ENCODE measurements at places on chromosomes 6 and 20.

DNA sequence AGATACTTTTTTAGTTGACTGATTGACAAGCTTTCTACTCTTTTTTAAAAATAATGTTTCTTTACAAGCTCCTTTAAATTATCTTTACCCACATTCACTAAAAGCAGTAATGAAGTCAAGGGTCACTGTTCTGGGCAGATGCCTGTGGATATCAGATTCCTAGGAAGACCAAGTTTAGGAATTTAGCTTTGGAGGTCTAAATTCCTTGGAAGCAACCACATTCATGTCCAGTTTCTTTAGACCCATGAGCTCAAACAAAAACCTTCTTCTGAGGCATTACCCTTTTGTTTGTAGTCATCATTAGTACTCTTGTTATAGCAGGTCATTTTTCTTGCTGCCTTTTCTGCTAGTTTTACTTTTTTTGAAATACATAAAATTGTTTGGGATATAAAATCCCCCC, 462.9 kb upstream of the JAG1 start:
- DNase-seq: no peak

DNA sequence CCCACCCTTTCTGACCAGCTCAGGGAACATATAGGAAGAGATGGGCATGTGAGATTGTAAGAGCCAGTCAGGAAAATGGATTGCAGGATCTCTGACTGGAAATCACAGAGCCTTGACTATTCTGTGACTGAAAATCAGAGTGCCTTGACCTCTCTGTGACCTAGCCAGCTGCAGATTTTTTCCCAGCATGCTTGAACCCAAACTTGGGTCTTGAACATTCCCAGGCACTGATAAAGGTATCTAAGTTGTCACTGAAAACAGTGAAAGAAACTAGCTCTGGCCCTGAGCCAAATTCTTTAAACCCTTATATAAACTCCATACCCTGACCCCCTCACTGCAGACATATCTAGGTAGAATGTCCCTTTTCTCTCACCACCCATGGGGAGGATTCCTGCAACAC, 2.3 kb upstream of the ZNF165 start:
- no peak for DNase-seq

DNA sequence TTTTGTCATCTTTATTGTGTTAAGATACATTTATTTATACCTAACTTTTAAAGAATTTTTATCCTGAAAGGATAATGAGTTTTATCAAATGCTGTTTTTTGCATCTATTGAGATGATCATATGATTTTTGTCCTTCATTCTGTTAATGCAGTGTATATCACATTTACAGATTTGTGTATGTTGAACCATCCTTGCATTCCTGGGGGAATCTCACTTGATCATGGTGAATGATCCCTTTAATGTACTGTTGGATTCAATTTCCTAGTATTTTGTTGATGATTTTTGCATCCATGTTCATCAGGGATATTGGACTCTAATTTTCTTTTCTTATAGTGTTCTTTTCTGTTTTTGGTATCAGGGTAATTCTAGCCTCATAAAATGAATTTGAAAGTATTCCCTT, 38.5 kb upstream of the SLC22A3 start:
- DNase-seq: no peak

DNA sequence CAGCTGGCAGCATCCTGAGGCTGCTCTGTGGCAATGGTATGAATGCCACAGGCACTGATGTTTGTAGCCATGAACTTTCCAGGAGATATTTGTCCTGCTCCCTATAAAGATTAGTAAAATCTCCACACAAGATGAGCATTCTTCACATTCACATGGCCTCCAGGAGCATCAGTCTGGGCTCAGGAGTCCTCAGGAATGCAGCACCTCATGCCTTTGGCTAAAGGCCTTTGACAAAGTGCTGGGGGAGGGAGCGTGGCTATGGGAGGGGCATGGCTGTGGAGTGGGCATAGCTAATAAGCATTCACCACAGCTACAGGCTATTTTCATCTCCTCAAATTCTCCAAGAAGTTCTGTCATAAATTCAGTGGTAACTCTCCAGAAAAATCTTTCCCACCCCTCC, 90.5 kb upstream of the LY86 start:
- no peak for DNase-seq

DNA sequence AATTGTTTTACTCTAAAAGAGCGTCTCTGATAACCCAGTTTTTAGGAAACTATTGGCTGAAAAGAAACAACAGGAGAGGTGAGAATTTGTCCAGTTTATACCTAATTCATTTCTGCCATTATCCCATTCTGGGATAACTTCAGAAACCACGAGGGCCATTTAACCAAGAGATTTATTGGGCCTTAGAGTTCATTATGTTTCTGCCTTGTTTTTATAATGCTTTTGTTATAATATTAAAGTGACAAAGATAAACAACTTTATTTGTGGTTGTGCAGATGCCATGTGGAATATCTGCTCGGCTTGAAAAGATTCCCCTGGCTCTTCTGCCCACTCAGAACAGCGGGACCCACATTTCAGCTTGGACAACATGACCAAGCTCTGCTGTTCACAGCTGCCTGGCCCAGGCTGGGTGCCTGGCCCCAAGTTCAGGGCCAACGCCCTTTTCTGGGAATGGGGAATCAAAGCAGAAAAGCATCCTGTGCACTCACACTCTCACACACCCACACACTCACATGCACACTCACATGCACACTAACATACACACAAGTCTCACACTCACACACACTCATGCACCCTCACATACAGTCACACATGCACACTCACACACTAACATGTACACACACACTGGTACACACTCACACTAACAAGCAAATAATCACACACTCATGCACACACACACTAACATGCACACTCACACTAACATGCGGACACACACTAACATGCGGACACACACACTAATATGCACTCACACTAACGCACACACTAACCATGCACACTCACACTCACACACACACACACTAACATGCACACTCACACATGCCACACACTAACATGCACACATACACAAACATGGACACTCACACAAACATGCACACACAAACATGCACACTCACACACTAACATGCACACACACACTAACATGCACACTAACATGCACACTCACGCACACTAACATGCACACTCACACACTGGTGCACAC, 86.7 kb upstream of the NEDD9 start:
- DNase-seq: no peak

DNA sequence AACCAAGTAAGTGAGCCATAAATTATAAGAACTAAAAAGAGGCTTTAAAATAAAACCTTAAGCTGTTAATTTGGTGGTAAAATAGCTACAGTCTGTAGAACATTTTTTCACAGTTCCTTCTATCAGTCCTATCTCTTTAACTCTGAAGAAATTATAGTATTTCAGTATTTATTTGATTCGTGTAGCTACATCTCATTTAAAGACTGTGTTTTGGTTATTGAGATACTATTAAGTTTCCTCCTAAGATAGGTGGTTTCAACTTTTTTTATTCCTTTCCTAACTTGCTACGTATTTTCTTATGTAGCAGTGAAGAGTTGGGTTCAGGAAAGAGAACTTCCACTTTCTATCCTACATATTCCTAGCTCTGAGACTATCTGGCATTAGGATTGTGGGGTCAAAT, 97.2 kb downstream of the CD2AP start:
- no peak for DNase-seq

GRCh38 chr20:48483334-48484066, 344.3 kb downstream of the PREX1 start:
- DNase-seq: no peak

DNA sequence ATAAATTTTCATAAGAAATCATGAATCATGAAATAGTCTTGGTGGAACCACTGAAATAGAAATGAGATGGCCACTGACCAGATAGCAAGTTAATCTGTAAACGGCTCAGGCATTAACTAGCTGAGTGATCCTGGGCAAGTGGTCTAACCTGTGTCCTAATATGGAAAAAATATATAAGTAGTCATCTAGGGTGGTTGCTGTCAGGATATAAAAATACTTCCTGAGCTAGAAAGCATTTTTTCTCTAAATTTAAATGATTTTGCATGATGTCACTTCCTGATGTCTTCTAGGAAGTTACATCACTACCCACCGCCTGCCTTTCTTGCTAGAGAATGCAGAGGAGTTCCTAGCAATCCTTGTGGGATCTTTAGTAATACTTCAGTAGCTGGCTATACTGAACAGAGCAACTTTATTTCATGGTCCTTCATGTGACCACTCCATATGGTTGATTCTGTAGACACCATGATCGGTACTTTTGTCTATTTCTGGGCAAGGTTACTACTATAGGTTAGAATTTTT, 228.1 kb upstream of the CEP162 start:
- no peak for DNase-seq

DNA sequence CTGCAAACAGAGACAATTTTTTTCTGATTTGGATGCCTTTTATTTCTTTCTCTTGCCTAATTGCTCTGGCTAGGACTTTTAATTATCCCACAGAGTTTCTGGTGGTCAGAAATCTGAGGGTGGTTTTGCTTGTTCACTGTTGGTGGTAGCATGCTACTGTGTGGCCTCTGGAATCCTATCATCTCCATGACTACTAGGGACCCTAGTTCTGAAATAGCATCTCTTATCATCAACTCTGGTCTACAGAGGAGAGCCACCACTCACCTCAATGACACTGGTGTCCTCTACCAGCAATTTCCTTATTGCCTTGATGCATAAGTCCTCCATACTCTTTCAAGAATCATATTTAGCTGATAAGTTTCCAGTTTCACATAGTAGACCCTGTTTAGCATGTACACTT, 27.5 kb upstream of the STX11 start:
- DNase-seq: no peak

GRCh38 chr6:127191716-127192115, 73.2 kb downstream of the RSPO3 start:
- DNase-seq: no peak

GRCh38 chr6:106256201-106256968, 69.2 kb downstream of the ATG5 start:
- DNase-seq: no peak

DNA sequence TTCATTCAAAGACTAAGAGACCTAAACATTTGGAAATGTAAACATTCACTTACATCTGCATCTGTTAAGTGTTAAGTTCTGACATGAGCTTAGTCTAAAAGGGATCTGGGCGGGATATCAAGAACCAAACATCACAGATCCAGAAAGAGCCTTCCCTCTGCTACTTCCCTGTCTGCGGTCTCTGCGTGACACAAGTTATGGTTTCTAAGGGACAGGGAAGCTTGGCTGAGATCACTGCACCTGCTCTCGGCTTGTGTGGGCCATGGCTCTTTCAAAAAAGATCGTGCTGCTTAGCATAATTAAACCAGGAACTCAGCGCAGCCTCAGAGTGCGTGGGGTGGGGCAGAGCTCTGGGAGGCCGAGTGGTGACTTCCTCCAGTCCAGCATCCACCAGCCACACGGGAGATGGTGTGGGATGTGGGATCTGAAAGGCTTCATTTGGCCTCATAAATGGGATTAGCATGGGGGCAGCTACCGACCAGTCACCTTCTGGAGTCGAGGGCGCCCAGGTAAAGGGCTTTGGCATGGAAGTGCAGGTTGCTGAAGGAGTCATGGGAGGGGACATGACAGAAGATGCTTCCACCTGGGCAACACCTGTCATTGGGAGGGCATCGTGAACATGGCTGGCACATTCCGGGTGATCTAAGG, 16.7 kb upstream of the RAMACL start:
- DNase-seq: no peak

DNA sequence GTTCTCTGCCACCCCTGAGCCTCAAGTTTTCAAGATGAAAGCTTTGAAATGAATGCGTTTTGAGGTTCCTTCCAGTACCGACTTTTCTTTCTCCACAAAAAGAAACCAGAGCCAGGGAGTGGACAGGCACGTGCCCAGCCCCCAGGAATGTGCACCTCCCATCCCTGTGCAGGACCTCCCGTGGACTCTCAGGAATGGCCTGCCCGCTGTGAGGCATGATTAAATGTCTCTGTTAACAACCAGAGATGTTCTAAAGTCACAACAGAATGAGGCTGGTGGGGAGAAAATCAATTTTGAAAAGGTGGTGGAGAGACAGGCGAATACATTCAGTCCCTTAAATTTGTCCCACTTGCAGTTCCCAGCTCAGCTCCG, 1.5 kb downstream of the TGM3 start:
- DNase-seq: no peak

DNA sequence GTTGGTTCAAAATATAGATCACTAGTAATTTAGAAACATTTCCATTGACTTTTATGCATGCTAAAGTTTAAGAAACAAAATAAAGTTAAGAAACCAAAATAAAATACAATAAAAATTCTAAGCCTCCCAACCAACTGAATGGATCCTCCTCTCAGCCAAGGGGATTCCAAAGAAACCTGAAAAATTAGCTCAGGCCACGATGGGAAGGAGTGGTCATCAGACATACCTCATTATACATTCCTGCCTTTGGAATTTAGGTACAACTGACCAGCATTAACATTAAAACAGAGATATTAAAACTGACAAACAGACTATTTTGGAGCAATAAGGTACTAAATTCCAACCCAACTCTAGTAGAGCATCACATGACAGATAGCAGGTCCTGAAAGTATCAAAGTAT, 275.2 kb downstream of the PKHD1 start:
- DNase-seq: no peak

DNA sequence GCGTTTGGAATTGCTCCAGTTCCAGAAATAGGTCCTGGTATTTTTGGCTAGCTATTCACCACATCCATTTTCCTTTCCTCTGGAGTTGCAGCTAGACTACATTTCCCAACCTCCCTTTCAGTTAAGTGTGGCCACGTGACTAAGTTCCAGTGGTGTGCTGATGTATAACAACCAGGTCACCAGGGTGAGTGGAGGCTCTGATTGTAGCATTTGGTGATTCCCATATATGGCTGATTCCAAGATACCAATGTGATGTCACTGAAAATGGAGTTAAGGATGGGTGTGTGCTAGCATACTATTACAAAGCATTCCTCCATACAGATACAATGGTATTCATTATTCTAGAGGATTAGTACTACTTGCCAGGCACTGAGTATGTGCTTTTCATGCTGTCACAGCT, 49.7 kb upstream of the STK35 start:
- DNase-seq: no peak

DNA sequence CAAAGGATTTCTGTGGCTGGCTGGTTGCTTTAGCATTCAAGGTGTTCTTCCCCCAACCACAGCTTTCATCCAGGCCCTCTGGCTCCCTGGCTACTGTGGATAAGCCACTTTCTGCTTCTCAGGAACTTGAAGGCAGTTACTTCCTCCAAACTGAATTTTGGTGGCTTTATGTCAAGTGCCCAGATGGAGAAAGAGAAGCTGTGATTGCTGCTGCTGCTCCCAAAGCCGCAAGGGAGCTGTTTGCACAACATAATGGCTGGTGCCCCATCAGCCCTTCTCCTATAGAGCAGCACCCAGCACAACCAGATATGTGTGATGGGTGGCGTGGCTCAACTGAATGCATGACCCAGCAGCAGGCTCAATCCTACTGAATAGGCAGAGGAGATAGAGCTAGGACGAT, 465.2 kb downstream of the MAFB start:
- no peak for DNase-seq

Data from left renal pelvis (tissue), 4 donors.